ENCODE measurements at places on chromosomes 3 and 15. TPM values are rescaled to one million over a fixed set of nuclear protein-coding genes. Genes with fewer than 3 reads are reported as not detected.

Gene KIF15
- 0.67 TPM for polyA plus RNA-seq

Gene GABRB3
- polyA plus RNA-seq: 0.34 TPM

Gene CSTA
- polyA plus RNA-seq: 36.9 TPM

Gene BFSP2
- polyA plus RNA-seq: 0.12 TPM

Gene EXOSC7
- 22.8 TPM for polyA plus RNA-seq

Gene PPP1R14D
- not detected for polyA plus RNA-seq

Gene SUSD5
- 0.54 TPM for polyA plus RNA-seq

Gene SLC9A9
- 1.0 TPM for polyA plus RNA-seq

Gene PAQR5
- polyA plus RNA-seq: 2.5 TPM

Gene FSIP1
- polyA plus RNA-seq: 0.42 TPM

Gene DPPA4
- polyA plus RNA-seq: not detected

Gene C3orf49
- polyA plus RNA-seq: not detected

Gene DZIP1L
- polyA plus RNA-seq: 2.6 TPM

Gene RHCG
- polyA plus RNA-seq: 0.61 TPM

Gene NEIL1
- 19.7 TPM for polyA plus RNA-seq

Gene GRIP2
- 0.49 TPM for polyA plus RNA-seq

Gene CACNA2D2
- polyA plus RNA-seq: 0.68 TPM

Gene WNT7A
- not detected for polyA plus RNA-seq

Gene LSAMP
- polyA plus RNA-seq: 0.38 TPM

Gene PIGZ
- polyA plus RNA-seq: 5.8 TPM

Gene IMPG2
- under 0.01 TPM for polyA plus RNA-seq

Gene MYEF2
- polyA plus RNA-seq: 3.0 TPM

Gene TIMMDC1
- polyA plus RNA-seq: 39.2 TPM

Gene CCR9
- polyA plus RNA-seq: 0.05 TPM

Gene SPATA12
- polyA plus RNA-seq: 0.11 TPM

Gene GCNT3
- 0.55 TPM for polyA plus RNA-seq

Gene CDCP1
- polyA plus RNA-seq: 0.34 TPM

Gene TM4SF1
- polyA plus RNA-seq: 379 TPM

Gene COL6A5
- polyA plus RNA-seq: not detected

Gene CADM2
- 0.22 TPM for polyA plus RNA-seq

Gene CDC25A
- 0.17 TPM for polyA plus RNA-seq

Gene CHRD
- polyA plus RNA-seq: 10.1 TPM

Gene KNG1
- polyA plus RNA-seq: 0.02 TPM

Gene ZSCAN29
- 6.3 TPM for polyA plus RNA-seq

Gene MESP2
- 0.39 TPM for polyA plus RNA-seq

Gene GOLGA6L10
- 0.83 TPM for polyA plus RNA-seq

Gene GOLGA6L7
- not detected for polyA plus RNA-seq

Gene KNL1
- polyA plus RNA-seq: 0.12 TPM

Gene ENTPD3
- 10.4 TPM for polyA plus RNA-seq

Gene CAMK1
- 121 TPM for polyA plus RNA-seq

Gene FYCO1
- polyA plus RNA-seq: 7.0 TPM

Gene MUSTN1
- polyA plus RNA-seq: 2.9 TPM

Gene CLDN1
- polyA plus RNA-seq: 3.6 TPM

Gene SLC2A2
- not detected for polyA plus RNA-seq

Gene TGM4
- not detected for polyA plus RNA-seq

Gene FOXL2NB
- not detected for polyA plus RNA-seq

Gene MBD4
- 14.3 TPM for polyA plus RNA-seq

Gene KBTBD13
- polyA plus RNA-seq: not detected

Gene MFGE8
- polyA plus RNA-seq: 50.5 TPM

Measured in adipose tissue (tissue), 3 donors.